ENCODE measurements at places on chromosomes 11 and 22.

DNA sequence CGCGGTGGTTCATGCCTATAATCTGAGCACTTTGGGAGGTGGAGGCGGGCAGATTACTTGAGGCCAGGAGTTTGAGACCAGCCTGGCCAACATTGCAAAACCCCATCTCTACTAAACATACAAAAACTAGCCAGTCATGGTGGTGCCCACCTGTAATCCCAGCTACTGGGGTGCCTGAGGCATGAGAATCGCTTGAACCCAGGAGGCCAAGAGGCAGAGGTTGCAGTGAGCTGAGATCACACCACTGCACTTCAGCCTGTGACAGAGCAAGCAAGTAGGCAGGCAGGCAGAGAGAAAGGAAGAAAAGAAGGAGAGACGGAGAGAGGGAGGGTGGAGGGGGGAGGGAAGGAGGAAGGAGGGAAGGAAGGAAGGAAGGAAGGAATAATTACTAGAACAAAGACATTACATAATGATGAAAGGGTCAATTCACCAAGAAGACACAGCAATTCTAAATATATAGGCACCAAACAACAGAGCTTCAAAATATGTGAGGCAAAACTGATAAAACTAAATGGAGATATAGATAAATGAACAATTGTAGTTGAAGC, 13.8 kb upstream of the CLDN5 start:
- DNase-seq, result no peak

- DNase-seq, result peak; percentile 95
Measured at GRCh38 chr11:64269540-64270220, 14.8 kb downstream of the BAD start.

DNA sequence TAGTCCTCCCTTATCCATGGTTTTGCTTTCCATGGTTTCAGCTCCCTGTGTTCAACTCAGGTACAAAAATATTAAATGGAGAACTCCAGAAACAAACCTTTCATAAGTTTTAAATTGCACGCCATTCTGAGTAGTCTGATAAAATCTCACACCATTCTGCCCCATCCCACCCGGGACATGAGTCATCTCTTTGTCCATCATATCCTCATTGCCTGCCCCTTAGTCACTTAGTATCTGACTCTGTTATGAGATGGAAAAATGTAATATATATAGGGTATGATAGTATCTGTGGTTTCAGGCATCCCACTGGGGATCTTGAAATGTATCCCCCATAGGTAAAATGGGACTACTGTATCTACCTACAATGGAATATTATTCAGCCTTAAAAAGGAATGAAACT, 35.5 kb upstream of the FGF3 start:
- DNase-seq, result no peak

GRCh38 chr11:128614026-128614425, 26.7 kb upstream of the ETS1 start:
- DNase-seq, result no peak

DNA sequence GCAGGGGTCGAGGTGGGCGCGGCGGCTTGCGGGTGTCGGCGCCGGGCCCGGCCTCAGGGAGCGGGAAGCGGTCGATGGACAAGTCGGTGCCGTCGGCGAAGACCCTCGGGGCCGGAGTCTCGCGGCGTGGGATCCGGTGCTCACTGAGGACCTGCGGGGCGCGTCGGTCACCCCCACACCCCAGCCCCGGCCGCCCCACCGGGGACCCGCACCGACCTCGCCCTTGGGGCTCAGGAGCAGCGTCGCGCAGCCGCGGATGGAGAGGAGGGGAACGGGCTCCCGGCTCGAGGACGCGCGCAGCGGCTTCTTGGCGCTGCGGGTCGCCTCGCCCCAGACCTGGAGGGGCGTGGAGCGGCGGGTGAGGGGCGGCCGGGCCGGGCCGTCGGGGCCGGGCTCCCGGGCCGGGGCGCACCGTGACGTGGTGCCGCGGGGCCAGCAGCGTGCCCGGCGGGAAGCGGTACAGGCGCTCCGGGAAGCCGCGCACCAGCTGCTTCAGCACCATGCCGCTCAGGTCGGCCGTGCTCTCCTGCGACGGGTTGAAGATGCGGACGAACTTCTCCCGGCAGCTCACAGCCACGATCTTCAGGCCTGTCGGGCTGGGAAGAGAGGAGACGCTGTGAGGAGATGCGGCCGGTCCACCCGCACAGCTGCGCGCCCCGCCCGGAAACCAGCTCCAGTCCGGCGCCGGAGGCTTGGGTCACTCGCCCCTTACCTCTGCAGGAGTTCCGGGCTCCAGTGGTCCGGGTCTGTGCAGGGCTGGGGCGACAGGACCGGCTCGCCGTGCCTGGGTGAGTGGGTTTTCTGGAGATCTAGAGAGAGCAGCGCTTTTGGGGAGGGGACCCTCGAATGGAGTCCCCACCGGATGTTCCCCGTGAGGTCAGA, 4.5 kb downstream of the LMNTD2 start:
- no peak for DNase-seq

GRCh38 chr22:42834177-42834949, 22.7 kb downstream of the ARFGAP3 start:
- DNase-seq, result no peak

DNA sequence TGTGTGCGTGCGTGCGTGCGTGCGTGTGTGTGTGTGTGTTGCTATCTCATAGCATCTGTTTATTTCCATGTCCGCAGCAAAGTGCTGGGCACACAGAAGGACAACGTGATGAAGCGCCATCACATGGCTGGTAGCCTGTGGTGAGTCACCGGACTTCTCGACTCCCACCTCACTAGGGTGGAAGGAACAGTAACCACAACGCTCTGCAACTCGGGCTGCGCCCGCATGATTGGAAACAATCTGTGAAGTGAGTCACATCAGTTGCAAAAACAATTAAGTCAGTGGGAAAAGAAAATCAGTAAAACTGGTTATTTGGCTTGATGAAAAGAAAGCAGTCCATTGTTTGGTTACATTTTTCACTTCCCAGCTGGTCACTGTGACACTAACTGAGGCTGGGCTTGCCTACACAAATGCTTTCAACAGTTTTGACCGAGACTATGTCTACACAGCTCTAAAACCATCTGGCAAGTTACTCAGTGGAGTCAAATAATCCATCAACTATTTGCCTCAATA, 437.3 kb upstream of the CADM1 start:
- no peak for DNase-seq

DNA sequence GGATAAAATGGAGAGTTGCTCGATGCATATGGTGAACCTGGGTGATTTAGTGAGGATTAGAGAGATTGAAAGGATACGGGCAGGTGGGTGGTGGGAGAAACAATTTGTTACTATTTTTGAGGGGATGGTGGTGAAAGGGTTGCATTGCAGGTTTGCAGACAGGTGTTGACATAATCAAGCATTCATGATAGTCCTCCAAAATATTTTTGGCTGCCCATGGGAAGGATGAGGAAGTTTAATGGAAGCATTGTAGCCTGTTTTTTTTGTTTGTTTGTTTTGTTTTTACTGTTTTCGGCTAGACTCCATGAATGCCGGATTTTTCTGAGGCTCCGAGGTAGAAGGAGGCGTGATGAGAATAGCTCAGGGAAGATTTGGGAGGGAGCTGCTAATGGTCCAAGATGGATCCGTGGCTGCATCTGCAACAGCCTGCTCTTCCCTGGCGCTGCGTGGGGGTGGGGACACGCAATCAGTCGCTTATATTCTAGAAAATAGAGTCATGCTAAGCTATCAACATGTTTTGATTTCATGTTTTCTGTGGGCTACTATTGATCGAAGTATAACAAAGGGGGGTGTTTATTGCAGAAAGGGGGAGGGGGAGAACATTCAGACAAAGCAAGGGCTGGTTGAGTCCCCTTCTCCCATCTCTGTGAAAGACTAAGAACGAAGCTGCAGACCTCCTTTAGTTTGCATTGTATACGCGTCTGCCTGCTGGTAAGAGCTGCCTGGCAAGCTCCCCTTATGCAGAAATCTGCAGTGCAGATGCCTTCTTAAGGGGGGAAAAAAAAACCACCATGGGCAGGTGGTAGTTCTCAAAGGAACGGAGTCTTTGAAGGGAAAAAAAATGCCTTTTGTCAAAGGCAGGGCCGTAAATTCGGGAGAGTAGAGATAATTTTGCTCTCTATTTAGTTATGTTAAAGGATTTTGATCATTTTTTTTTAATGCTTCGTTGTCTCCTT, 1.0 kb downstream of the RTN3 start:
- no peak for DNase-seq

DNA sequence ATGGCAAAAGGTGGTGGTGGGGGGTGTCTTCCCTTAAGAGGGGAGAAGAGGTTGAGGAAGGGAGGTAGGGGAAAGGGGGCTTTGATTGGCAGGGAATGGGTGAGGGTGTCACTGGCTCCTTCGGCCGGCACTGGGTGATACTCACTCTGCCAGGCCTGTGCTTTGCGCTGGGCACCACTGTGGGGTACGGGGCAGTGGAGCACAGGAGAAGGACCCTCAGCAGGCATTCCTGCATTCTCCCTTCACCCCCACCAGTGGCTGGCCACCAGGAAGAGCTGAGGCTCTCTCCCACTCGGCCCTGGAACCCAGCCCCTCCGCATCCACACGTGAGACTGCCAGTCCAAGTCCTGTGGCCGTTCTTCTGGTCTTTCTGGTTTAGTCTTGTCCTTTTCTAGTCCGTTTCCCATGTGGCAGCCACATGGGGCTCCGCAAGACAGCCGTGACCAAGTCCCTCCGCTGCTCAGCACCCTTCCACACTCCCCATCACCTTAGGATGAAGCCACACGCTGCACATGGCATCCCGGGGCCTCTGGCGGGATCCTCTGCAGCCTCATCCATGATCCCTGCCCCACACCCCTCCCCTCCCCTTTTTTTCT, 8.0 kb downstream of the CAPN5 start:
- no peak for DNase-seq

DNA sequence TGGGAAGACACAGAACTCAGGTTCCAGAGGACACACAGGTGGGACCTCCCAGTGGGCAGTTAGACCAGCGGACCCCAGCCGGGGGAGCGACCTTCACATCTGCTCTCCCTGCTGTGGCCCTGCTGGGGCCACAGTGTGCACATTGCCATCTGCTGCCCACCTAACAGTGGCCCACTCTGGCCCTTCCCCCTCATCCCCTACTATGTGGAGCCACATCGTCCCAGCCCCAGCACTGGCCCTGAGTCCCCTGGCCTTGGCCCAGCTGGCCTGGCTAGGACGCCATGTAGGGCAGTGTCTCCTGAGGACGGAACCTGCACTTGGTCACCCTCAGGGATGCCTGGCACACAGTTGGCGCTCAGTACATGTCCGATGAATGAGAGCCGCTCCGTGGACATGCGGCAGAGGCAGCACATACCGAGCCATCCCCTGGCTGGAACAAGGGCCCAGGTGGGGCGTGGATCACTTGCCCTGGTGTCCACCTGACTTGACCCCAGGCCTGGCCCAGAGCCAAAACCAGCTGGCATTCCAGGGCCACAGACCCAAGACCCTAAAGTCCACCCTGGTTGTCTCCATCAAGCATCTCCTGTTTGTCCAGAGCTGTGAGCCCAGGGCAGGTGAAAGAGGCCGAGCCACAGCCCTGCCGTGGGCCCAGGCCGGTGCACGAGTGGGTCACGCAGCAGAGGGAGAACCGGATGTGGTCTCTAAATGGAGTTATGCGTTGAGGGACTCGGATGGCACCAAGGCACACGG, 93.1 kb upstream of the FGF3 start:
- DNase-seq, result no peak

GRCh38 chr11:86795949-86796348, 4.4 kb upstream of the PRSS23 start:
- no peak for DNase-seq

DNA sequence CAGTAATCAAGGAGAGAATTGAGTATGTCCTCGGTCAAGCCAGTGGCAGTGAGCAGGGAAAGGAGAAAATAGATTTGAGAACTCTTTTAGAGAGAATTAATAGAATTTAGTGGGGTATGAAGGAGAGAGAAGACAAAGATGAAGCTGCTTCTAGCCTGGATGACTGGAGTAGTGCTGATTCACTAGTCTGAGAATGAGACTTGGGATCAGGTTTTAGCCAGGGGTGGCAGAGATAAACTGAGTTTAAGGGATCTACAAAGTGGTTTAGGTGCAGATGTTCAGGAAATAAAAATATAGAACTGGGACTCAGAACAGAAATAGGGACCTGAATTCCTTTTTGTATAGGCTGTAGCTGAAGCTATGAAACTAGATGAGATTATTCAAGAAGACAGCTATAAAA, 17.6 kb downstream of the HORMAD2 start:
- DNase-seq, result no peak

GRCh38 chr11:123221096-123221561, 26.1 kb upstream of the CLMP start:
- no peak for DNase-seq

DNA sequence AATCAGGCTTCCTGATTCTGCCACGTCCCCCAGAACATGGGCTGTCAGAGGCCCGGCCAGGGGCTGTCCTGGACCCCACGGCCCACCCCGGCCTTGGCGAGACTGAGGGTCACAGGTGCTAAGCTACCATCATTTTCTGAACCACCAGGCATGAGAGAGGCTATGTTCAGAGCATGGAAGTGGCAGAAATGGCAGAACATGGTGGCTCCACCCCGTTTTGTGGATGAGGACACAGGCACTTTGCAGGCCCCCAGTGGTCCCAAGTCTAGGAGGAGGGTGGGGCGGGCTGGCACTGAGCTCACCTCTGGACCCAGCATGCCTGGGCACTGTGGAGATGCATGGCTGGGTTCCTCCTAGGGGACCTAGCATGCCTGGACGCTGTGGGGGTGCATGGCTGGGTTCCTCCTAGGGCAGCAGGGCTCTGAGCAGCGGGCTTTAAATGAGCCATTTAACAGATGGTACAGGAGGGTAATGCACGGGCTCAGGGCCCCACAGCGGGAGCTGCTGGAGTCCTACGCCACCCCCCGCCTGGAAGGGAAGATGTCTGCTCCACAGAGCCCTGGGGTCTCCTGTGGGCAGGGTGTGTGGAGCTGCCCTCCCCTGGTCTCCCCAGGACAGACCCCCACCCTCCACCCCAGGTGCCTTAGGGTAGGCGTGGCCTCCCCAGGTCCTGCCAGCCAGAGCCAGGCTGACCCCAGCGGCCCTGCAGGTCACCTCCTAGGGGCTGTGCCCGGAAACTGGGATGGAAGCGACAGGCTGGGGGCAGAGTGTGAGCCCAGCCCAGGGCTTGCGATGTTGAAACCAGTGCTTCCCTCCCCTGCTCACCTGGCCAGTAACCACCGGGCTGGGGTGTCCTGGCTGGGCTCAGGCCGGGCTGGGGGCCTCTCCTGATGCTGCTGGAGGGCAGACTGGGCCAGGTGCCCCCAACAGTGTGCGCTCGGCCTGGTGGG, 6.1 kb upstream of the MUC5AC start:
- DNase-seq, result no peak

DNA sequence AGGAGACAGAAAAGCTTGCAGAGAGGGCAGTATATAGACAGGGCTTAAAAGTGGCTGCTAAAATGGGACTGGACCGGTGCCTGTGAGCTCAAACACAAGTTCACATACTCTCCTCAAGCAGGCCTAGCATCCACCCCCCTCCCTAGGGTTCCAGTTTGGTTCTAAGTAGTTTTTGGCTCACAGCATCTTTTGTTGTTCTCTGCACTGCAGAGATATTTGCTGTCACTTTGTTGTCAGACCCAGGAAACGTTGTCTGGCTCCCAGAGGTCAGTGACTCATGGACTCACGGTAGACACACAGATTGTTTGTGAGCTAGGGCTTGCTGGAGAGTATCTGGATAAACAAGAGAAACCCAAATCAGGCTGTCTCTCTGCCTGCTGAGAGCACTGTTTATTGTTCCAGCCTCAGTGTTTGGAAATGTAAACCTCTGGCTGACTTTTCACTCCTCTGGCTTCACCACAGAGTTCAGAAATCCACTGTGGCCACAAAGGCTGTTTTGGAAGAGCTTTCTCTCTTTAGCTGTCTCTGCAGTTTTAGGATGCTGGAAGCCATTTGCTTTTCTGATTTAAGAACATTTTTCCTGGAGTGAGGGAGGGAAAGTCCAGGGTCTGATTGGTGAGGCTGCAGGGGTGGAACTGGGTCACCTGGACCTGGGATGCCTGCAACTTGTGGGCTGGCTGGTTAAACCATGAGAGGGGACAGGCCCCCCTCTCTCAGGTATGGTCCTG, 303.7 kb upstream of the PLET1 start:
- no peak for DNase-seq

GRCh38 chr11:70597751-70598625, 199.7 kb downstream of the CTTN start:
- DNase-seq, result no peak
